ENCODE measurements at places on chromosomes 3 and 15.

DNA sequence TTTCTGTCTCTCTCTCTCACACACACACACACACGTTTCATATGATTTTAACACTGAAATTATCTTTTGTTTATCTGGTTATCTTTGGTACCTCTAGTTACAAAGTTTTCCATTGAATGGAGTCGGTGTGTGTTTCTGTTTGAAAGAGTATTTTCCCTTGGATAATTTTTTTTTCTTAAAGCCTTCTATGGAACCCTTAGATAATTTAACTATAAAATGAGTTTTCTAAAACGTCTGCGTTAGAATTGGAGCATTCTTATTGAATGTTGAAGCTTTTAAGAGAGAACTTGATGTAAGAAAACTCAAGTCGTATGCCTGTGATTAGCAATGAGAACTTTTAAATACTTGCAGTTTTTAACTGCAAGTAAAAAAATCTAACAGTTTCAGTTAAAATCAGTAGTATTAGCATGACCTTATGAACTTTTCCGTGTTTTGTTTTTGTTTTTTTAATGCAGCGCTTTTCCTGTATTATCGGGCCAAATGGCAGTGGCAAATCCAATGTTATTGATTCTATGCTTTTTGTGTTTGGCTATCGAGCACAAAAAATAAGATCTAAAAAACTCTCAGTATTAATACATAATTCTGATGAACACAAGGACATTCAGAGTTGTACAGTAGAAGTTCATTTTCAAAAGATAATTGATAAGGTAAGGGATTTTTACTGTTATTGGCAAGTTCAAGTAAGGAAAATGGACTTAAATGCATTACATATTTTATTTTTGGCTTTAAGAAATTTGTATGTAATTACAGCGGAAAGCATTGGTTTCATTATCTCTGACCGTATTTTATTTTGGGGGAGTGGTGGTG, 3.0 kb downstream of the SMC4 start:
- DNase-seq: no peak

- DNase-seq: no peak
Observed at GRCh38 chr15:81012588-81012987, 11.9 kb downstream of the TLNRD1 start.

- DNase-seq: no peak
Observed at GRCh38 chr15:34647569-34648293, 64.3 kb upstream of the GOLGA8B start.

DNA sequence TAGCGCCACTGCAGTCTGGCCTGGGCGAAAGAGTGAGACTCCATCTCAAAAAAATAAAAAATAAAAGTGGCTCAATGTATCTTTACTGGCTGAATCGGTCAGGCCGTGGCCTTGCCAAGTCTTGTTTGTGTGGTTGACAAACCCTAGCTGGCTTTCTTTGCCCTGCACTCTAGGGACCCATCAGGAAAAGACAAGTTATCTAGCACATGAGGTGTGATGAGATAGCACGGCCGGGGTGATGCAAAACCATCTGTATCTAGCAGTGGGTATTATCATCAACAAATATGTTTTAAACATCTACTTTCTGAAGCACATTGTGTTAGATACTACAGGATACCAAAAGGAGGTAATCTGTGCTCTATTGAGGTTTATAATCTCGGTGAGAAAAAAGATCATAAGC, 3.9 kb upstream of the DPP8 start:
- DNase-seq: no peak

- no peak for DNase-seq
Observed at GRCh38 chr3:117622171-117622841, 912.7 kb downstream of the TUSC7 start.

DNA sequence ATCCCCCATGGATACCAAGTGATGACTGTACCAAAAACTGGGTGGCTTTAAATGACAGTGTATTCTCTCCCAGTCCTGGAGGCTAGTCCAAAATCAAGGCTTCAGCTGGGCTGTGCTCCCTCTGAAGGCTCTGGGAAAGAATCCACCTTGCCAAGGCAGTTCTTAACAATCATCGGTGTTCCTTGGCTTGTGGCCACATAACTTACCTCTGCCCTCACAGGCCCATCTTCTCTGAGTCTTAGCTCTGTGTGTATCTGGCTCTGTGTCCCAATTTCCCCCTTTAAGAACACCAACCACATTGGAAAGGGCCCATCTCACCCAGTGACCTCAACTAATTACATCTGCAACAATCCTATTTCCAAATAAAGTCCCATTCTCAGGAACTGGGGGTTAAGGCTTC, 503.0 kb upstream of the PROK2 start:
- DNase-seq: no peak

- DNase-seq: no peak
Observed at GRCh38 chr15:73660455-73660854, 23.7 kb upstream of the CD276 start.

DNA sequence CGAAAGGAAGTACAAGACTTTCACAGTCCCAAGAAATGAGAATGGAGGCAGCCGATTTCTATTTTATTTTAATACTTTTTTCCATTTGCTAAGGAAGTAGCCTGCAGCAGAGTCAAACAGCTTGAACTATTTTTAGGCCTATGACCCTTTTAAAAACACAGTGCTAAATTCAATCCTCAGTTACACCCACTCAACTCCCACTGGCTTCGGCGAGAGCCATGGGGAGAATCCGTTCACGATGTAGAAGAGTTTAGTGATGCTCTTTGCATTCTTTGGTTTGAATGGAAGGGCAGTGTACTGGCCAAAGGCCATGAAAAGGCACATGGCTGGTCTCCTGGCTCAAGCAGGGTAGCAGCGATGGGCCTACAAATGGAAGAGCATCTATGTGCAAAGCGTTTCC, 343.5 kb downstream of the FOXP1 start:
- DNase-seq: no peak

DNA sequence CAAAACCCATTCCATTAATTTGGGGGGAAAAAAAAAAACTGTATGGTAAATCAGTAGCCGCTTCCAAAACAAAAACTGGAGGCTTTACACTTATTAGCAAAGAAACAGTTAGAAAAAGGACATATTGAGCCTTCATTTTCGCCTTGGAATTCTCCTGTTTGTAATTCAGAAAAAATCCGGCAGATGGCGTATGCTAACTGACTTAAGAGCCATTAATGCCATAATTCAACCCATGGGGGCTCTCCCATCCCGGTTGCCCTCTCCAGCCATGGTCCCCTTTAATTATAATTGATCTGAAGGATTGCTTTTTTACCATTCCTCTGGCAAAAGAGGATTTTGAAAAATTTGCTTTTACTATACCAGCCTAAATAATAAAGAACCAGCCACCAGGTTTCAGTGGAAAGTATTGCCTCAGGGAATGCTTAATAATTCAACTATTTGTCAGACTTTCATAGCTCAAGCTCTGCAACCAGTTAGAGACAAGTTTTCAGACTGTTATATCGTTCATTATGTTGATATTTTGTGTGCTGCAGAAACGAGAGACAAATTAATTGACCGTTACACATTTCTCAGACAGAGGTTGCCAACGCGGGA, 9.4 kb upstream of the RPL24 start:
- DNase-seq: no peak

GRCh38 chr3:194548346-194549321, 61.8 kb upstream of the ATP13A3 start:
- no peak for DNase-seq

- DNase-seq: no peak
Observed at GRCh38 chr3:18135060-18135814, 289.9 kb downstream of the SATB1 start.

DNA sequence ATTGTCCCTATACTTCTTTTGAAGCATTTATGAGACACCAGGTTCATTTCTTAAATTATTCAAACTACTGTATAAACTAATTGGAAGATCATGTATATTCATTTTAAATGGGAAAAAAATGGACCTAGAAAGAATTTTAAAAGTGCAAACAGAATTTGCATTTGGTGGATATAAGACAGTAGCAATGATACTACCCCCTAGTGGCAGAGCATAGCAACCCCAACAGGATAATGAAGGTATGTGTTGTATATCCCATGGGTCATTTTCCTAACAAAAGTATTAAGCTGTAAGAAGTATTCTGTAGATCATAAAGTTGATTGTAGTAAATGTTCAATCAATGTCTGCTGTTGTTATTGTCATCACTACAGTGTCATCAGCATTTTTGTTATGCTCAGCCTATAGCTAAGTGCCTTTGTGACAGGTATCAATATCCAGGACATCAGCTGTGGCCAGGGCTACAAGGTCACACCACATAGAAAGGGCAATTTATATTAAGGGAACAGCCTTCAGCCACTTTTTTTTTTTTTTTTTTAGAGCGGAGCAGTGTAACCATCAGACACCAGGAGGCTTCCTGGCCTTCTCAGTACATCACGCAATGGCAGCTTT, 175.8 kb downstream of the FOXB1 start:
- no peak for DNase-seq

Data from activated CD8-positive, alpha-beta memory T cell treated with anti-CD3 and anti-CD28 coated beads for 48 hours (primary cell).